Activated CD4-positive, alpha-beta T cell treated with anti-CD3 and anti-CD28 coated beads for 1 hour (primary cell): ENCODE measurements at places on chromosomes 3 and 15.

DNA sequence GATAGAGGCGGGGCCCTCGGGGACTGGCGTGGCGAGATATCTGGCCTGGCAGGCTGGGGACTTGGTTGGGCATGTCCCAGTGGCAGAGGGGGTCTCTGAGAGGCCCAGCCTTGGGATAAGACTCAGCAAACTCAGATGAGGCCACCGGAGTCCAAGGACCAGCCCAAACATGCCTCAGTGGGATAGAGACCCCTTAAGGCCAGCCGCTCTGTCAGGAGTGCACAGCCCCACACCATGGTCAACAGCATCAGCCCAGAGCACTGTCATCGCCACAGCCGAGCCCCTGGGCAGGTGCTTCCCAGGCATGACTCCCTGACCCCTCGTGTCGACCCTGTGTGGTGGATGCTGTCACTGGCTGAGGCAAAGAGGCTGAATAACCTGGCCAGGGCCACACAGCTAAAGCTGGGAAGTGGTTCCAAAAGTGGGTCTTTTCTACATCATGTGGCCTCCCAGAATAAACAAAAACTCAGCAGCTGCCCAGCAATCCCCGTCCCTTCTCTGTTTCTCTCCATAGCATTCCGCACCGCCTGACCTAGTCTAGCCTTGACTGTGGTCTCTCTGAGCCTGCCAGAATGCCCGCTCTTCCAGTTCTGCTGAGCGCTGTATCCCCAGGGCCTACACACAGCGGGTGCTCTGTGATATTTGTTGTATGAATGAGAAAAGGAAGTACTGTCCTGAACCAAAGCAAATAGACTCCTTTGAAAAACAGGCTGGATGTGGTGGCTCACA is 15.1 kb downstream of the CTSH start:
- no peak for DNase-seq

- DNase-seq = no peak
Observed at GRCh38 chr3:151580591-151580990, 119.7 kb upstream of the IGSF10 start.

DNA sequence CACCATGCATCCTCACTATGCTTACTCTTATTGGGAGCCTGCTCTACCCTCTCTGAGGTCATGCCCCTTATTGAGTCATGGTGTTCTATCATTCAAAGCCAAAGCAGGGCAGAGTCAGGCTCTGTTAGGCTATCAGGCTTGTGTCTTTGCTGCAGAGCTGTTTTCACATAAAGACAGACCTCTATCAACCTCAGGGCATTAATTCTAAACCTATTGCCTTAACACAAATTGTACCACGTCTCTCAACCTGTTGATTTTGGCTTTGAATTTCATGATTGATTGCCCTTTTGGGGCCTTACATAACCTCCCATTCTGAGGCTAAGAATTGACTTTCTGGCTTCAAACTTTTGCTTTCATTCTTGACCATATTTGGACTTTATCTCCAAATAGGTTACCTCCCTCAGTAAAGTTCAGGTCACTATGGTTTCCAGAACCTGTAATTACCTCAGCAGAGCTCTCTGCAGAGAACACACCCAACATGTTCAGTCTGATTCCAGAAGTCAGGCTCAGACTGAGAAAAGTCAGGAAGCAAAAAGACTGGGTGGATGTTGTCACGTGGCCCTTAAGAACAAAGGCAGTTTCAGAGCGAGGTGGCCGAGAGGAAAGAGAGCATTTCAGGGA is 221.4 kb upstream of the NANOGP8 start:
- DNase-seq = no peak

DNA sequence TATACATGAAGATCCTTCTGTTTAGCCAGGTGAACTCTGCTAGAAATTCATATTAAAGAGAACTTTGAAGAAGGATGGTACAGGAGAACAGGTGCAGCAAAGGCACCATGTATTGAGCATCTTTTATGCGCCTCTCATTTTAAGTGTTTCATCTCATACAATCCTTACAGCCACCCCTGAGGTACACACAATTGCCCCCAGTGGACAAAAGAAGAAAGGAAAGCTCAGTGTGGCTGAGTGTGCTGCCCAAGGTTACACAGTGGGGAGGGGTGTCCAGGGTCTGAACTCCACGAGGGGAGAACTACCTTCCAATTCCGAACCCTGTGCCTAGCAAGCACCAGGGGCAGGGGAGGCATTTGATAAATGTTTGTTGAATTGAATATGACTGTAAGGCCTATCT is 98.6 kb downstream of the MECOM start:
- no peak for DNase-seq

GRCh38 chr3:142013326-142013980 is 135.9 kb downstream of the TFDP2 start:
- DNase-seq = no peak

DNA sequence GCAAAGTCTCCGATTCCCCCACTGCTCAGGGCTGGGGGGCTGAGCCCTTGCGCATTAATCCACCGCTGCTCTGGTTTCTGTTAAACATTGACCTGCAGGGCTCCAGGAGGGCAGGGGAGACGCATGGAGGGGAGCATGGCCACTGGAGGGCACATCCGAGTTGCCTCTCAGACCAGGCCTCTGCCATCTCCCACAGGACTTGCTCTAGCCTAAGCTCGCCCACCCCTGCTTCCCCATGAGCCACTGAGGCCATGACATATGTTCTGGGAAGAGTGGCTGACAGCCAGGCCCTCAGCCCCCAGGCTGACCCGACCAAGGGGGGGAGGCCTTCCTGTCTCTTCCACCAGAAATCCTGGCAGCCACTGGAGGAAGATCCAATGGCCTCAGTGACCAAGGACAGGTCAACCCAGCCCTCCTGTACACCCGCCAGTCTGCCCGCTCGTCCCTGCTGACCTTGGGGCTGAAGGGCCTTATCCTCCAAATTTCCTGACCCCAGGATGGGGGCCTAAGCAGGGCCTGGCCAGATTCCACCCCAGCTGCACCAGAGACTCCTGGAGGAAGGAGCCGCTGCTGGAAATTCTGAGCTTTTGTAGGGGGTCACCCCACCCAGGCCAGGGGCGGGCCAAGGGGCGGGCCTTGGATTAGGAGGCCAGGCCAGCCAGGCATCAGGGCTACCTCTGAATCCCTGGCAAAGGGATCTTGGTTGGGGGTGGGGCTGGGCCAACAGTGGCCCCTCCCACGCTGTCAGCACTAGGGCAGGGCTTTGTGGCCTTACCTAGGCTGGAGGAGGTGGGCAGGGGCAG is at the start of gene HYAL1:
Gene HYAL1, minus strand, starts transcription at position 562 of the 803 bp plus-strand sequence. CDS start 618 bp downstream, outside the sequence.
- no peak for DNase-seq

DNA sequence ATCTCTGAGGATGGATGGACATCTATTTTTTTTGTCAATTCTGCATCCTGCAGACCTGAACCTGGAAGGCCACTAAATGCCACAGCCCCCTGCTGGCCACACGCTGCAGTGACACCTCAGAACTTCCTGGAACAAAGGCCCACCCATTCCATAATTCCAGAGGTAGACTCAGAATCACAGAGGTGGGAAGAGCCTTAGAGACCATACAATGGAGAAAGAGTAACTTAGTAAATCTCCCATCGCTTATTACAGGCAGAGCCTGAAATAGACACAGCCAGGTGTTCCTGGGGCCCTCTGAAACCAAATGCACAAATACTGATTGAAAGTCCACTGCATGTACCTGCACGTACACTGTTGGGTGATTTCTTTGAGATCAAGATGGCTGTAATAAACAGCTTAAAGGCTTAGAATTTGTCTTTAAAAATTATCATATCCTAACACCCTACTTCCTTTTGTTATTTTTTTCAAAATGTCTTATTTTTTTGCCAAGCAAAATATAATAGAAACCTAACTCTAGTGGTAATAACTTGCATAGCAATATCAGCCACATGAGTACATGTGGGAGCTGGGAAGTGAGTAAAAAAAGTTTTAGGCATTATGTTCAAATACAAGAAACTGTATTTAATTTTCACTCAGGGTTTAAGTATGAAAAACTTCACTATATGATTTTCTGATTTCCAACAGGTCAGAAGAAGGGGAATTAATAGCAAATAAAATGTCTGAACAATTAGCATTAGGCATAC is 62.7 kb downstream of the EOMES start:
- peak; percentile 23 for DNase-seq

GRCh38 chr3:101252307-101252706 is 68.1 kb downstream of the IMPG2 start:
- no peak for DNase-seq

DNA sequence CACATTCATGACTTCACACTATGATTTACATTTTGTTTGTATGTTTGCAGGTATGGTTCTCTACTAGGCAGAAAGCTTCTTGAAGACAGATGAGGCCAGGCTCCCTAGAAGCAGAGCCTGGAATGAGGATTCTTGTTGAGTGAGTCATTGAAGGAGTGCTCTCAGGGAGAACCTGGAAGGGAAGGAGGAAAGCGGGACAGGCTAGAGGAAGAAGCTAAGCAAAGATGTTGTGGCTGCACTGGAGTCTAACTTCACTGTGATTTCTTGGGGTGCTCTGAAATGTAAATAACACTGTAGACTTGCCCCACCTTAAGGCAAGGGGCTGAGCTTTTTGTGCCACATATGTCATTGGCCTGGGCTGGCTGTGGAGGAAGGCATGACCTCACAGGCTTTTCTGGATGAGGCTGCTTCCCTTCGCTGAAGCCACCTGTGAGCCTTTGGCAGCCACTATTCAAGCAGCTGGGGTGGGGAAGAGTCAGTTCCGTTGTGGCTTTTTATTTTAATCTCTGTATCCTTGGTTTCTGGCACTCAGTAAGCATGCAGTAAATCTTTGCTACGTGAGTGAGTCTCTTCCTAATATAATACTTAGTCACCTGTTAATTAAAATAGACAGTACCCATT is 307.3 kb downstream of the SV2B start:
- DNase-seq = no peak

GRCh38 chr15:77144026-77144425 is 73.1 kb upstream of the TSPAN3 start:
- DNase-seq = no peak

GRCh38 chr3:156553705-156554356 is 1.1 kb downstream of the SSR3 start:
- DNase-seq = no peak

DNA sequence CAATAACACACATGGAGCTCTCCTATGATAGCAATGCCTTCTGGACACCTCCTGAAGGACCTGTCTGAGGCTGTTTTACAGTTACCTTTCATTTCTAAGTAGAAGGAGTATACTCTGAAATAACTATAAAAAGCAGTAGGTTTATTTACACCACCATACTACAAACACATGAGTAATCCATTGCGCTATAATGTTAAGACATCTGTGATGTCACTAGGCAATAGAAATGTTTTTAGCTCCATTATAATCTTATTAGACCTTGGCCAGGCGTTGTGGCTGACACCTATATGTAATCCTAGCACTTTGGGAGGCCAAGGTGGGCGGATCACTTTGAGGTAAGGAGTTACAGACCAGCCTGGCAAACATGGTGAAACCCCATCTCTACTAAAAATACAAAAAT is 24.7 kb downstream of the PXK start:
- DNase-seq = no peak

- DNase-seq = no peak
Observed at GRCh38 chr3:152243721-152244516, 24.8 kb upstream of the MBNL1 start.
